ENCODE measurements at places on chromosomes 2 and 18. TPM values are rescaled to one million over a fixed set of nuclear protein-coding genes. Genes with fewer than 3 reads are reported as not detected.

DNA sequence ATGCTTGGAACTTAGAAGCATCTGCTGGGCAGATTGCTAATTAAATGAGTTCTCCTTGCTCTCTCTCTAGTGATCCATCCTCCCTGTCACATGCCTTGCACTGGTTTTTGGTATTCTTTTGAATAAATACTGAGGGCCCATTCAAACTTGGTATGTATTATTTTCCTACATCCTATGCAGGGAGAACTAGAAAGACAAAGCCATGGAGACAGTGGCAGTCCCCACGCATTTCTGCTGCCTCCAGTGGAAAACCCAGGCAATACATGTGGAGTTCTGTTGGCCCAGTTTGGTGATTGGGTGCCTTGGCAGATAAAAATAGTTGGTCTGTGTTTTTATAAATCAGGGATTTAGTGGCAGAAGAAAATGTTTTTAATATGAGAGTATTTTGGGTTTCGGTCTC, 68.7 kb downstream of the DIS3L2 start:
- peaks cover 5% of the 10 kb centered on the region for H3K4me1 ChIP-seq
- H3K36me3 ChIP-seq = no peaks in the 10 kb centered on the region
- no peak for DNase-seq
- no peaks in the 10 kb centered on the region for H3K27me3 ChIP-seq
- H3K4me3 ChIP-seq = no peak overlapping the region

DNA sequence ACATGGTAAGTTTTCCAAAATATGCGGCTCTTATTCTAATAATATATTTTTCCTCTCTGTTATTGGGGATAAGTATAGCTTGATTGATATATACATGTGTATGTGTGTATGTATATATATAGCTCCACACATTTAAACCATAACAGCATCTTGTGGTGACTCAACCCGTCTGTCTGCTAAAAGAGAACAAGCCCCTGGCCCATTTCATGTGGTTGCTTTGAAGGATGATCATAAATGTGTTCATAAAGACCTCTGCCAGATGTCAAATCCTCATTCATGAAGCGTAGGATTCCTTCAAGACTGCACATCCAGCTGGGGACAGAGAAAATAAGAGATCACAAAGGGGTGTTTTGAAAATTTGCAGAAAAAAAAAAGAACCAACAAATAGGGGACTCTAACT, 79.3 kb downstream of the RHOB start:
- H3K4me3 ChIP-seq = no peak overlapping the region
- no peak for DNase-seq
- H3K36me3 ChIP-seq = no peaks in the 10 kb centered on the region
- no peaks in the 10 kb centered on the region for H3K27me3 ChIP-seq

DNA sequence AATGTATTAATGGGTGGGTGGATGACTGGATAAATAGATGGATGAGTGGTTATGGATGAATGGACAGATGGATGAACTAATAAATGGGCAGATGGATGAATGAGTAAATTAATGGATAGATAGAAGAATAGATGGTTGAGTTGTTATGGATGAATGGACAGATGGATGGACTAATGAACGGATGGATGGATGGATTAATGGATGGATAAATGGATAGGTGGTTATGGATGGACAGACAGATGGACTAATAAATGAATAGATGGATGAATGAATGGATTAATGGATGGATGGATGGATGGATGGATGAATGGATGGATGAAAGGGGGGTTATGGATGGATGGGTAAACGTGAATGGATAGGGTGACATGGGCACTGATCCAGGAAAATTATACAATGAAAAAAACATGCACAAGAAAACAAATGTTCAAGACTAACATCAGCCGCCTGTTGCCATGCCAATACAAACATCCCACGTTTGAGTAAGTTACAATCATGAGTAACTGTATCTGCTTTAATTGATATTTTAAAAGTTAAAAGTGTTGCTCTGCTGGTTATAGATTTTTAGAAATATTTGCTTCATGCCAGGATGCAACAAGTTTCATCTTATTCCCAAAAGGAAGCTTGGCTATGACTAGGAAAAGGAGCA, 20.8 kb downstream of the PXDN start:
- no peak for DNase-seq
- H3K4me3 ChIP-seq = no peak overlapping the region
- no peak overlapping the region for H3K27ac ChIP-seq
- no peaks in the 10 kb centered on the region for H3K36me3 ChIP-seq
- H3K27me3 ChIP-seq = no peaks in the 10 kb centered on the region

DNA sequence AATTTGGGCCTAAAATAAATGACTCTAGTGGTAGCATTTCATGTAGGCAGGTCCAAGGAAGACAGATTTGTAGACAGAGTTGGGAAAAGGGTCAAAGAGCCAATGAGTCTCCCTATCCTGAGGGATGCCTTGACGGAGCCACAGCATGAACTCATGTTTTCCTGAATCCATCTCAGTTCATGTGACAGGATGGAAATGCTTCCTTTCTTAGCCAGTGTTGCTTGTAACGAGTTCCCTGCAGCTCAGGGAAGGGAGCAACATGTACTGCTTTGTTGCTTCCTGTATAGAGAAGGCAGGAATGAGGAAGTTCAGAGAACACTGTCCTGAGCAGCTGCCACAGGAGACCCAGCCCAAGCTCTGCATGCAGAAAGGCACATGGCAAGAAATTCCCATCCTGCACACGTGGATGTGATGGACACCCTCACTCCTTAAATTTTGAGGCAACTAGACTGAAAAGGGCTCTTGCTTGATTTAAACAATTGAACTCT, 27.9 kb downstream of the TMEM17 start:
- DNase-seq = no peak
- H3K27ac ChIP-seq = no peak overlapping the region
- no peak overlapping the region for H3K4me3 ChIP-seq
- peaks cover 26% of the 10 kb centered on the region for H3K4me1 ChIP-seq
- H3K27me3 ChIP-seq = no peaks in the 10 kb centered on the region
- H3K36me3 ChIP-seq = no peaks in the 10 kb centered on the region

The G6PC2 gene
- not detected for total RNA-seq

The RSAD2 gene
- total RNA-seq = 1.9 TPM

DNA sequence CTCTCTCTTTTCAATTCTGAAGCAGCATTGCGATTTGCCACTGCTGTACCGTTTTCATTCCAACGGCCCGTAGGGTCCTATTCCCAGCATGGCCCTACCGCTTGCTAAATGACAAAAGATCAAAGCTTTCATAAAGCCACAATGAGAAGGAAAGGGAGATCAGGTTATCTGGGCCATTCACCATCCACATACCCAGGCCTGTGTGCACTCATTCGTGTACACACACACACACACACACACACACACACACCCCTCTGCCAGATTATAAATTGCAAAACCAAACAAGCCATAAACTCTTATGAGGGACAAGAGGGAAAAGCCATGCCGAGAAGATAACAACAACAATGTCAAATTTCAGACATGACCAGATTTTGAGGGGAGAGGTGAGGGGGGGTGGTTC, 282.3 kb downstream of the BCL11A start:
- no peaks in the 10 kb centered on the region for H3K27me3 ChIP-seq
- H3K4me1 ChIP-seq = no peaks in the 10 kb centered on the region
- DNase-seq = no peak
- no peak overlapping the region for H3K27ac ChIP-seq
- H3K4me3 ChIP-seq = no peak overlapping the region

DNA sequence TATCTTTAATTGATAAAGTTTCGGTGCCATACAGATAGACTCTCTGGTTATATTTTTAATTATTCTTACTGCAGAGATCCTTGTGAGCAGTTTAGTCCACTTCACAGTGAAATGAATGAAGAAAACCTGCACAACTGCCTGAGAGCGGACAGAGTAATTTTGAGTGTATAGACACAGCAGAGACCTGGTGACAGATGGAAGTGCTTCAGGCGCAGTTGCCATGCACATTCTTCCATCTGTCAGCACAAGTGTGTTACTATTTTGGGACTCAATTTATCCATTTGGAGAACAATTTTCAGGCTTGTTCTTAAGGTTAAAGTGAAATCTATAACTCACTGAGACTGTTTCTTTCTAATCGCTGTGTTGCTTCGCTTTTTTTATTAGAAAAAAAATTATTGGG, 147.8 kb upstream of the SPHKAP start:
- no peaks in the 10 kb centered on the region for H3K36me3 ChIP-seq
- H3K27ac ChIP-seq = no peak overlapping the region
- H3K4me1 ChIP-seq = no peaks in the 10 kb centered on the region
- no peak for DNase-seq

GRCh38 chr2:149924028-149924427, 336.5 kb upstream of the MMADHC start:
- H3K4me1 ChIP-seq = no peaks in the 10 kb centered on the region
- no peak overlapping the region for H3K4me3 ChIP-seq
- no peak overlapping the region for H3K27ac ChIP-seq
- DNase-seq = no peak
- H3K36me3 ChIP-seq = no peaks in the 10 kb centered on the region

GRCh38 chr18:68494802-68495581, 219.9 kb downstream of the TMX3 start:
- H3K27me3 ChIP-seq = no peaks in the 10 kb centered on the region
- H3K4me1 ChIP-seq = no peaks in the 10 kb centered on the region
- DNase-seq = peak; percentile 19

DNA sequence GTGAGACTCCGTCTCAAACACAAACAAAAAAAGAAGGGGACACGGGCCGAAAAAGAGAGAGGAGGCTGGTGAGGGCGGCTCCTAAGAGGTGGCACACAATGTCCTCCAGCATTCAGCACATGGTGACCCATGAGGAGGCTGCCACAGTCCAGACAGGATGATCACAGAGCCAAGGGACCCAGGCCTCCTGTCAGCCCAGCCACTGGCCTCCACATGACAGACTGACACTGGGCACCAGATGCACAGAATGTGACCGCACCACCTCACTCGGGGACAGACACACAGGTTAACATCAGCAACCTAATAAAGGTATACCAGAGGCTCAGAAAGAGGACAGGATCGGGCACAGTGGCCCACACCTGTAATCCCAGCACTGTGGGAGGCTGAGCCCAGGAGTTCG, 21.0 kb downstream of the PASK start:
- H3K36me3 ChIP-seq = no peaks in the 10 kb centered on the region
- no peak overlapping the region for H3K4me3 ChIP-seq
- H3K27ac ChIP-seq = no peak overlapping the region
- H3K27me3 ChIP-seq = no peaks in the 10 kb centered on the region

Data from ovary (tissue), 10 donors.